ENCODE measurements at places on chromosomes 13 and 19.

DNA sequence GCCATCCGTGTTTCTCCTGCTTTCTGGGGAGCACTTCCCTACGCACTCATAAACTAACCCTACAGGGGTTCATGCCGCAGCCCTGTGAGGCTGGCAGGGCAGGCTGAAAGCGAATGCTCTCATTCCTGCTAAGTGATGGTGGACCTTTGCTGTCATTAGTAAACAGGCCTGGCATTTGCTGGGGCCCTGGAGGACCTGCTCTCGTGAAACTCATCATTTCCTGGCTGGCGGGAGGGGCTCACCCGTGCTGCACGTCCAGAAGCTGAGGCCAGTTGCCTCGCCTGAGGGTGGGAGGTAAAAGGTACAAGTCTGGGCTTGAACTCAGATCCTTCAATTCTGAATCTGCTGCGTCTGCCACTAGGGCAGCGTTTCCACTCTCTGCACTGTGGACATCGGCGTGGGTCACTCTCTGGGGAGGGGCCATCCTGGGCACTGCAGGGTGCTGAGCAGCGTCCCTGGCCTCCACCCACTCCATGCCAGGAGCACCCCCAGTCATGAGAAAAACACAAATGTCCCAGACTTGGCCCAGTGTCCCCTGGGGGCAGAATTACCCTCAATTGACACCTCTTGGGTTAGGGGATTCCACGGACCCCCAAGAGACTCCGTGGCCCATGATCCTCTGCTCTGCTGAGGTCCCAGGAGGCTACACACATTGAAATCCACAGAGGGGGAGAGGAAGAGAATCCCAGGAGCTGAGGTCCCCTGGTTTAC, 7.0 kb downstream of the MOB3A start:
- no peak for DNase-seq

GRCh38 chr19:472005-472858, 11.4 kb upstream of the SHC2 start:
- DNase-seq: no peak

DNA sequence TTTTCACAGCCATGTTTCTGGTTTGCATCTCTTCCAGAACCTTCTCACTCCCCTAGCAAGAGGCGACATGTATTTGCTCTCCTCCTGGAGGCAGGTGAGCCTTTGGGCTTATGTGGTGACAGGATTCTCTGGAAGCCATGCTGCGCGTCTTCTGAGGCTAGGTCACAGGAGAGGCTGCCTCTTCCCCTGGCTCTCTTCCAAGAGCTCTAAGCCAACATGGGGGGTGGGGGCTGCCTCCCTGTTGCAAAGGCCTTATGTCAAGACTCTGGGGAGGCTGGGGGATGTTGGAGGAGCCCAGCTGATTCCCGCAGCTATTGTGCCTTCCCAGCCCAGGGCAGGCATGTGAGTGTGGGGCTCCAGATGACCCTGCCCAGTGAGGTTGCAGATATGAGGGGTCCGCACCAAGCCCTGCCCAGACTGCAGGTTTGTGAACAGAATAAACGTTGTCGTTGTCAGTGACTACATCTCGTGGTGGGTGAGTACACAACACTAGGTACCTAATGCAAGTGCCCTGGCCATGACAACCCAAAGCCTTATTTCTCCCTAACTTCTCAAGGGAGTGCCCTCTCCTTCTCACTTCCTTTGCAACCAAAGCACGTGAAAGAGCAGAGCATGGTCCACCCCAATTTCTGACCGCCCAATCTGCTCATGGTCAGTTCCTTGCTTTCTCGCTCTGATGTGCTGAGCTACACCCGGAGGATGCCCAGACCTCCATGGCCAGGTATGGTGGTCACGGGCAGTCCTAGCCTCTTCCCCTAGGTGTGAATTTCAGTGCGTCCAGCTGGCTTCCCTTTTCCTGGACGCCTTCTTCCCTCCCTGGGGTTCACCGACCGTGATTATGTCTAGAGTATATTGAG, 44.9 kb downstream of the TEX29 start:
- DNase-seq: no peak

- DNase-seq: no peak
Measured at GRCh38 chr13:25699056-25699455, 327.3 kb downstream of the ATP8A2 start.

DNA sequence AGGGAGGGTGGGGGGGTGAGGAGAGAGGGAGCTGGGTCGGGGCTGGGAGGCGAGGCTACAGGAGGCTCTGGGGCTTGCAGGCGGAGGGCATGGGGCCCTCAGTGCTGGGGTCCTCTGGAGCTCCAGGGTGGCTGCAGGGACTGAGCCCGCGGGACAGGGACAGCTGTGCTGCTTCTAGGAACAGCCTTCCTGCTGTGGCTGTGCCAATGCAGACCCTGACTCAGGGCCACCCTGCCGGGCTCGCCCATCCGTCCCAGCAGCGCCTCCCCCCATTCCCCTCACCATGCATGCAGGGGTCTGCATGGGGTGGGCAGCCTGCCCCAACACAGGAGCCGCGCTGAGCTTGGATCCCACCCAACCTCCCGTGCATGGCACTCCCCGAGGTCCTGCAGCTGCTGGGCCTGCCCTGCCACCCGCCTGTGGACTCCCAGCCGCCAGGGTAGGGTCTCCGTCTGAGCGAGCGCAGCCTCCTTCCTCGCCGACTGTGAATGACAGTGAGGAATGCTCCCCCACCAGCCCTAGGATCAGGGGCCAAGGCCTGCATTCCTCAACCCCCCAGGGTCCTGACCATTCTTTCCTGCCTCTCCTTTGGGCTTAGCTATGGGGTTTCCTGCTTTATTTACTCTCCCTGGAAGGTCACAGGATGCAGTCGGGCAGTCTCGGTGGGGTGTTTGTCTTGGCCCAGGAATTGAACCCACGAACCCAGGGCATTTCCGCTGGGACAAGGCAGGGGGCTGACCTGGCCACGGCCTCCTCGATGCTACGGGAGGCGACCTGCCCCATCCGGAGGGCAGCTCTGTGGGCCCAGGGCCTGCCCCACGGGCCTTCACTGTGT, 23.4 kb downstream of the CEBPG start:
- no peak for DNase-seq

GRCh38 chr13:29227576-29227975, 367.9 kb downstream of the SLC7A1 start:
- no peak for DNase-seq

GRCh38 chr13:80196756-80197155, 144.2 kb downstream of the SPRY2 start:
- DNase-seq: no peak

GRCh38 chr13:34124666-34125306, 306.8 kb downstream of the RFC3 start:
- no peak for DNase-seq

DNA sequence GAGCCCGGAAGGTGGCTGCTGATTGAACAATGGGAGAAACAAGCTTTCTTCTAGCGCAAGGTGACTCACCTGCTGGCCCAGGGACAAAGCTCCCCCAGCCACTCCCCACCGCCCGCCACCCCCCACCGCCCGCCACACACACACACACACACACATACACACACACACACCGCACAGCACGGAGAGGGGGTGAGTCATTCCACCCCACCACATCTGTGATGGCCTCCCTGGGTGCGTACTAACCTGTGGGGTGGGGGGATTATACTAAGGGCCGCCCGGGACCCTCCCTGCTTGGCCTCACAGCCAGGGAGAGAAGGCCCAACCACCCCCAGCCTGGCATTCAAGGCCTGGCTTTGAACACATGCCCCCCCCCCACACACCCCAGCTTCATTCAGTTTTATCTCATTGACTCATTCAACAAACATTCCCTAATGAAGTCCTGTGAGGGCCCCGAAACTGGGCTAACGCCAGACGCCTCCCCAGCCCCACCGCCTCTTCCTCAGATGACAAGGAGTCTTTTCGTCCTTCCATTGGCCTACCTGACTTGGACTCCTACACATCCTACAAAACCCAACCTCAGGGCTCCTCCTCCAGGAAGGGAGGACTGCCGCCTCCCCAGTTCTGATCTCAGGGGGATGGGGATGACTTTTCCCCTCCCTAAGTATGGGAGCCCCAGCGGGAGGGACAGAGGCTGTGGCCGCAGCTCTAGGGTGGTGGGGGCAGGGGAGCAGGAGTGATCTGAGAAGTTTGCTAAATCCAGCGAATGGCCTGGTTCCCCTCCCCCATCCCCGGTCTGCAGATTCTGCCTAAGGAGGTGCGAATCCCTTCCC, 5.8 kb upstream of the ONECUT3 start:
- peak; percentile 98 for DNase-seq

GRCh38 chr13:62537593-62537992, 1121.9 kb upstream of the PCDH20 start:
- DNase-seq: no peak

- DNase-seq: no peak
Measured at GRCh38 chr19:13615890-13616289, 109.6 kb upstream of the CACNA1A start.

DNA sequence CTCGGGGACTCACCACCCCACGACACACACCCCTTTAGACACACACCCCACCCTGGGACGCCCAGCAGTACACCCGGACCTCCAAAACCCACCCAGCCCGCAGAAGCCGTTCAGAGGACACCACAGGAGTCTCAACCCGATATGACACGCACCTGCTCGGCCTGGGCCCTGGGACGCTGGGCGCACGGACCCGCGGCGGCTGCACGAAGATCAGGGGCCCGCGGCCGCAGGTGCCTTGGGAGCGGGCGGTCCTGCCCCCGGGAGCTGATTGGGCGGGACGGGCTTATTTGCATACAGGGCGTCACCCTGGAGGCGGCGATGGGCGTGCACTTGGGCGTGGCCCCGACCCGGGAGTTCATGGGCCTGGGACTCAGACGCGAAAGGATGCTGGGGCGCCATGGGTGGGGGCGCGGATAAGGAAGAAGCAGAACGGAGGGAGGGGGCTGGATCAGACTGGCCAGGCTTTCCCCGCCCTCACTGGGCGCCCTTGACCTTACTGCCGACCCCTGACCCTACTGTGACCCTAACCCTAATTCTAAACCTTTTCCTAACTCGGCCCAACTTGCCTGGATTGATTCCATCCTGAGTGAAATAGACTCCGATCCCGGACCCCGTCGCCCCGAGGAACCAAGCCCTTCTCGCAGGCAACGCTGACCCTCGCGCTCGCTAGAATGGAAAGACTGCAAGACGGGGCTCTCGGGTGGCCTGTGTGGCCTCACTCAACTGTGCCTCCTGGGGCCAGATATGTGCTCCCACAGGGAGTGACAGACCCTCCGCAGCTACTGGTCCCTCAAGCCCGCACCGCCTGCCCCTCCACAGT, at the start of gene MEF2B:
MEF2B (minus strand) TSS at position 211 of the 820 bp plus-strand sequence. CDS start 19,528 bp downstream, outside the sequence.
- DNase-seq: peak; percentile 73

DNA sequence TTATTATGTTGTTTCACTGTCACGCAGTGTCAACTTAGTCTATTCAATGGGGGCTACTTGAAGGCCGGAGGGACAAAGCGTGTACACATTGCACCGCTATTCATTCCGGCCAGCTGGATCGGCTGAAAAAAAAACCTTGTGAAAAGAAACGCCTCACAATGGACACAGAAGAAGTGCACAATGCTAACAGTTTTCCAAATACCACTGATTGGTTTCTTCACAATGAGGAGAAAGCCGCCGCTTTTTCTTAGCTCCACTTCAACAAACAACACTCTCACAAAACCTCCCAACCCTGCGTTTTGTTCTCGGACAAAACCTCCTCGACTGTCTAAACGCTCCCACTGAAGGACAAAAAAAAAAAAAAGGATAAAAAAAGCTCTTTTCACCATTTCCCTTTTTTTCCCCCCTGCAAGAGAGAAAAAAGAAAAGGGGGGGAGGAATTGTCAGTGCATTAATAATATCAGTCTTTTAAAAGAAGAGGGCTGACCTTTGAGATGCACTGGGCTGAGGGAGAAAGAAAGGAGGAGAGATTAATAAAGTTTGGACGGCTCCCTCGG, 5.4 kb downstream of the SOX21 start:
- no peak for DNase-seq

DNA sequence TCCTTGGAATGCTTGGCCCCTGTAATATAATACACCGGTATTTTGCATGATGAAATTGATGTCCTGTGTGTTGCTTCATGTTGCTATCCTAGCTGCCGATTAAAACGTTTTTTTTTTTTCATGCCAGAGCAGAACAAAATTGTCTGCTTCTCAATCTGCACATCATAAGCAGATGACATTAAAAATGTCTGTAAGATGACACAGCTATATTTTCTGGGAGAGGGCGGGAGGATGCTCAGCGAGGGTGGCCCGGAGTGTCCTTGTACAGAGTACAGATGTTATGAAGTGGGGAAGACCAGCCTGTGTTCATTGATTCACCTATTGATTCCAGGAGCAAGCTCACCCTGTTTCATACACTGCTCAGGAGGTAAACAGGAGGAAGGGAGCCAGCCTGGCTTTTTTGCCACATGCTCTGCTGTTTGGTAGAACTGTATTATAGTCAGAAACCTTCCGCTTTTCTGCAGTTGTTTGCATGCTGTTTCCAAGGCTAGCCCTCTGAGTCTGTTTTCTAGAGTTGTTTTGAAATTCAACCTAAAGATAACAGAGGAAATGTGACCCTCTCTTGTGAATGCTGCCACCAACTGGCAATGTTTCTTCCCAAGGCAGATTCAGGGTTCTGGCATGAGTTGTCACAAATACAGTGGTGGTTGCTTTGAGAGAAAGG, 4.7 kb upstream of the IRS2 start:
- DNase-seq: peak; percentile 30

DNA sequence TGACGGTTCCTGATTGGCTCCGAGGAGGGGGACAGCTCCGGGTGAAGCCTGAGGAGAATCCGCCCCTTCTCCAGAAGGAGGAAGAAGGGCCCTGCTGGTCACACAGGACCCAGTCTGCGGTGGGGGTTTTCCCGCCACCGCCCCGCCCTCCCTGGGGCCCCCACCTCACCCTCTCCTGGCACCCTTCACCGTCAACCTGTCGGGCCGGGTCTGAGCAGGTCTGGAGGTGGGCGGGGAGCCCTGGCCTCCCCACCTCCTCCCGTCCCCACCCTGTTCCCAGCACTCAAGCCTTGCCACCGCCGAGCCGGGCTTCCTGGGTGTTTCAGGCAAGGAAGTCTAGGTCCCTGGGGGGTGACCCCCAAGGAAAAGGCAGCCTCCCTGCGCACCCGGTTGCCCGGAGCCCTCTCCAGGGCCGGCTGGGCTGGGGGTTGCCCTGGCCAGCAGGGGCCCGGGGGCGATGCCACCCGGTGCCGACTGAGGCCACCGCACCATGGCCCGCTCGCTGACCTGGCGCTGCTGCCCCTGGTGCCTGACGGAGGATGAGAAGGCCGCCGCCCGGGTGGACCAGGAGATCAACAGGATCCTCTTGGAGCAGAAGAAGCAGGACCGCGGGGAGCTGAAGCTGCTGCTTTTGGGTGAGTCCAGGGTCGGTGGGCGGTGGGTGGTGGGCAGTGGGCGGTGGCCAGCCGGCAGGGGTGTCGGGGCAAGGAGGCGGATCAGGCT, at the start of gene GNA15:
GNA15 (plus strand) TSS at position 73 of the 723 bp plus-strand sequence; CDS start at position 491, 418 bp downstream.
- no peak for DNase-seq

DNA sequence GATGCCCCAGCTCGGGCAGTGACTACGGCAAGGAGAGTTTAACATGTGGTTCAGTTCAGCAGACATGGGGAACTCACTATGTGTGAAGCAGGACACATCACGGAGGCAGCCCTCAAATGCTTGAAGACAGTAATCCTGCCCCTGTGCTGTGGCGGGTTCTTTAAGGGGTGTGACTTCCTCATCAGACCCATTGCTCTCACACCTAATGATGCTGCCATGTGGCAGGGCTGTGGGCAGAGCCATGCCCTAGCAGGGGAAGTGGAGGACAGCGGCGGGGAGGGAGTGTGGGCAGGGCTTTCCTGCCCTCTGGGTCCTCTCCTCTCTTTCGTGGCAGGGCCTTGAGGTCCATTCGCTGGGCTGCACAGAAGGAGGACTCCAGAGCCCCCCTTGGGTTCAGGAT, 131.1 kb upstream of the GJB6 start:
- DNase-seq: no peak

- no peak for DNase-seq
Measured at GRCh38 chr13:66443926-66444325, 786.2 kb downstream of the PCDH9 start.

GRCh38 chr13:76848596-76848995, 37.6 kb downstream of the KCTD12 start:
- no peak for DNase-seq

- DNase-seq: peak; percentile 13
Measured at GRCh38 chr13:105465251-105465650, 1070.2 kb downstream of the EFNB2 start.
